GM23248 (cell line): ENCODE measurements at places on chromosomes 4 and X.

- no peak for DNase-seq
Measured at GRCh38 chr4:141142423-141142822, 9.2 kb upstream of the RNF150 start.

DNA sequence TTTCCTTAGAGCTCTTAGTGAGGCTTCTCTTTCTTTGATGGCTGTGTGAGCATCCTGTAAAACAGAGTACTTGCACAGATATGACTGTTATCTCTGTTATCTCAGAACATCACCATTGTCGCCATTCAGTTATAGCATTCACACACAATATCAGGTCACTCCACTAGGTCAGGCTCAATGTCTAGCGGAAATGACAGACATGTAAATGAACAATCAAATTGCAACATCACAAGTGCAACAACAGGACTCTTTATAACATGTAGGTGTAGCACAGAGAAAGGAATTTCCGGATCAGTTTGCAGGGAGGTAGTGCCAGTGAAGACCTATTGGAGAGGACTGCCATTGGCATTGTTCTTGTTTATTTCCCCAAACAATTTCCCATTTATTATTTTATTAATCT, 43.2 kb upstream of the IGSF1 start:
- no peak for DNase-seq

GRCh38 chrX:25872786-25873185, 265.4 kb upstream of the MAGEB18 start:
- no peak for DNase-seq

DNA sequence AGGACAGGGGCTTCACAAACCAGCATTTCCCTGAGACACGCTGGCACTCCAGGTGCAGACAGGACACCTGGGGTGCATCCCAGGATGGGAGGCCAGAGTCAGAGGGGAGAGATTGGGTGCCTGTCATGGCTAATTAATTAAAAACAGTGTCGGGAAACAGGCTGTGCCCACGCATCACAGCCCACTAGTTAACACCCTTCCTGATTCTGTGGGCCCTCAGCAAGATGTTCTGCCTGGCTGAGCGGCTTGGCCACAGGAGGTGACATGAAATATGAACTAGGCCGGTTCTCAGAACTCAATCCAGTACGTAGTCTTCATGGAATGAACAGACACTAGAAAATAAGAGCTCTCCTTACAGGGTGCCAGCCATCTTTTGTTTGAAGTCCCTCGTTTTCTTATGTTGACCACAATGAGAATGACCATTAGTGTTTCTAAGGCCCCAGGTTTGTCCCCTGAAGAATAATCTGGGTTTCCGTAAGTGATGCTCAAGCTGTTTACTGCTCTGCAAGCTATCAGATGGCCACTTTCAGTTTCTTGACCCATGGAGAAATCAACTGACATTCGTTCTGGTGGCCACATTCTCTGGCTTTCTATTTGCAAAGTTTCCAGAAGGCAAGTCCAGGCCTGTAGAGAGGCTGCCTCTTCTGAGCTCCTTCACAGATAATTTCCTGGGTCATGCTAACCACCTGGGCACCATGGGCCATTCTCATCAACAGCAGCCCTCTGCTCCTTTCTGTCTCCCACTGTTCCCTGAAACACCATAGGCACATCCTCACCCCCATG, 72.3 kb downstream of the SLC34A2 start:
- no peak for DNase-seq

DNA sequence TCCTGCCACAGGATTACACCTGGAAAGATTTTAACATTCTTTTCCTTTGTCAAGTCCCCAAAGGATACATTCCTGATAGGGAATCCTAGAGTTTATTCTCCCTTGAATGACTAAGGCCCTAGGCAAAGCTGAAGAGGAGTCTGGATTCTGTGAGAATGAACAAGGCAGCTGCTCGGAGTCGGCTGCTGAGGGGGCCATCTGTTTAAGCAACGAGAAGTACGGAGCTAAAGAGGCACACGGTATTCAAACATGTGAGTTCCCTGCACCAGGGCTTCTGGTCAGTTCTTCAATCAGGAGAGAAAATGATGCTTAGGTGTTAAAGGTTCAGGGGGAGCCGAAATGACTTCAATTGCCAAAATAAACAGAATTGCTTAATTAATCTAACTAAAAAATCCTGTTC, 97.6 kb downstream of the MGST2 start:
- no peak for DNase-seq

GRCh38 chrX:68292471-68292870, 140.8 kb downstream of the OPHN1 start:
- DNase-seq = peak; percentile 70
